NCI-H774 (cell line): ENCODE measurements at places on chromosomes 6 and 20.

DNA sequence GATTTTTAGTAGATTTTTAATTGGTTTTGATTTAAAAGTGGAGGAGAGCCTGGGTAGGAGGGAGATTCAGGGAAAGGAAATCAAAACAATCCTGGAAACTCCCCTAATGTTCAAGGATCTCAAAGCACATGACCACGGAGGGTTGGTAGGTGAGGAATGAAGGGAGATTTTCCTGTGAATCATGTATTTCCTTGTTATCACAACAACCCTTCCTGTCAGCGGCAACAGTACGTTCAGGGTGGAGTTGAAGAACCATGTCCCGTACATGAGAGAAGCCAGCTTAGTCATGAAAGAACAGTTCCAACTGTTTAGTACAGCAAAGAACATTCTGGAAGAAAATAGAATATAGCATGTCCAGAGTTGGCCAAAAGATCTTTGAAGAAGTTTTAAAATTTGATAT, 79.4 kb upstream of the SCAF8 start:
- no peak for DNase-seq

GRCh38 chr20:4342609-4343008, 327.3 kb upstream of the RNF24 start:
- DNase-seq, result no peak

- DNase-seq, result no peak
Observed at GRCh38 chr6:72653026-72653425, 31.2 kb downstream of the KCNQ5 start.

GRCh38 chr6:40986364-40986763, 52.7 kb downstream of the UNC5CL start:
- no peak for DNase-seq

DNA sequence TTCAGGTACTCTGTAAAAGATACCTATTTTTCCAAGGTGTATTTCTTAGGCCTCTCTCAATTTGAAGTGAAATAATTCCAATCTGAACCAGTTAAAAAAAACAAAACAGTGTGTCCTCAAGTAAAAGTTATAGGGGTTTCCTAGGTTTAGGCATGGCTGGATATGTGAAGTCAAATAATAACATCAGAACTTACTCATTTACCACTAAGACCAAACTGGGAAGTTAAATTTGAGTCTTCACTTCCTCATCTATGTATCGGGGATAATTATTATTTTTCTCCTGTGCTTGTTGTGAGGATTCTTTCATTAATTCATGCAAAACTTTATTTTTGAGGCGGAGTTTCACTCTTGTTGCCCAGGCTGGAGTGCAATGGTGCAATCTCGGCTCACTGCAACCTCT, 86.2 kb upstream of the PTPRK start:
- no peak for DNase-seq

DNA sequence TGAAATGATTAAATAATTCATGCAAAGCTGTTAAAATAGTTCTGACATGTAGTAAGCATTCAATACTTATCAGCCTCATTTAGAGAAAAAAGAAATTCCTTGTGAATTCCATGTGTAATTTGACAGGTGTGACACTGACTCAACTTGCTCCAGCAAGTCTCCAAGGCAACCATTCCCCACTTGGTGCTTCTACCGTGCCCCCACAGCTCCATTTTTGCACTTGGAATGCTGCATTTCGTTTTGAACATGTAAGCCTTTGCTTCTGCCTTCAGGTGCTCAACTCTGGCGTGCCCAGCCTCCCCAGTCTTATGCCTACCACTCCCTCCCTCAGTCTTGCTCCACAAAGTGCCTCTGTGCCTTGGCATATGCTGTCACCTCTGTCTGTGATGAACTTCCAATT, 760.6 kb upstream of the CHD6 start:
- no peak for DNase-seq

DNA sequence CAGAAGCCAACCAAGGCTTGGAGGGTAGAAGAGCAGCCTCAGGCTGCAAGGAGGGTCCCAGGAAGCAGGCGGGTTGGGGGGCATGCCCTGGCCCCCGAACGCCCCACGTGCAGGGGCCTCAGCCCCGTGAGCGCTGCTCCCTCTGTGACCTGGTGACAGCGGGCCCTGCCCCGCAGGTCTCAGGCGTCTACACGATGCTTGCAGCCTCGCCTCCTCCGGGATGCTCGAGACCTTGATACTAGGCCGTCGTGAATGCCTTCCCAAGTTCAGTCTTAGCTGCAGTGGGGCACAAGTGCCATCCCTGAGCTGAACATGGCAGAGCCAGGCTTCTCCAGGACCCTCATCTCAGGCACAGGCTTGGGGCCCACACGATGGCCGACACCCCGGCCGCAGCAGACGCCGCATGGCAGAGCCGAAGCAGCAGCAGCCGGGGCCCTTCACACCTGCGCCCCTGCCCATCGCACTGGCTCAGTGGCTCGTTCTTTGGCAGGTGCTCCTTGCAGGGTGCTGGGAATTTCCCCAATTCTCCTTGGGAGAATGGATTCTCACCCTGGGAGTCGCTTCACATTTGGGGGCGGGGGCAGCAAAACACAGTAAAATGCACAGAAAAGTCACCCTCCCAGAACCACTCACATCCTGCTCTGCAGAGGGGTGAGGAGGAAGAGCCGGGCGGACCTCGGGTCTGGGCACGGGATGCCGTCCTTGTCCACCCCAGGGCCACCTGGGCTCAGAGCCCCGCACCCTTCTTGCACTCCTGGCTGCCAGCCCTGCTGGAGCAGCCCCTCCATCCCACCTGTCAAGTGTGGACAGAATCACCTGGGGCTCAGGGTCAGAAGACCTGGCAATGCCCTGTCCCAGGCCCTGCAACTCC, 161.8 kb downstream of the DLL1 start:
- DNase-seq, result no peak

GRCh38 chr6:22024973-22025467, 271.8 kb downstream of the PRL start:
- DNase-seq, result no peak

DNA sequence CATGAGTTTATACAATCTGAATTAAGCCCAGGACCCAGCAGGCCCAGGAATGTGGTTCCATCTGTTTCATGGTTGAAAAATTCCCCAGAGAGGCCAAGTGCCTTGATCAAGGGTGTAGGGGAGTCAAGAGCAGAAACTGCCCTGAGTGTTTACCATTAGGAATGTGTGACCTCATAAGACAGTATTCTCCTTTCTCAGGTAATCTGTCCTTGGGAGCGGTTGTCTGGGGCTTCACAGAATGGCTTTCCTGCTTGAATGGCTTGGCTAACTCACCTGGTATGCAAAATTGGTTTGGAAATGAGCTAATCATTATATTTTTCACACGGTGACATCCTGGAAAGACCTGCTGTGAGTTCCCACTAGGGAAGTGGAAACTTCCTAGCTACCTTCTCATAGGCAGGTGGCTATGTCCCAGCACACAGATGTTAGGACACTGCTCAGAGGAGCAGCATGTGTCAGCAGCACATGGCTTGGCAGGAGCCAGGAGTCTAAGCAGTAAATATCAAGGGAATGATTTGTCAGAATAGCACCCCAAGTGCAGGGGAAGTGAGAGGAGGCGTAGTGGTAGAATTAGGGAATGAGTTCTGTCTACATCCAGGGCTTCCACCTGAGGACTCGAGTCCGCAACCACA, 17.7 kb downstream of the CLIC5 start:
- no peak for DNase-seq

- DNase-seq, result peak; percentile 16
Observed at GRCh38 chr6:7562769-7563168, 21.3 kb downstream of the DSP start.

DNA sequence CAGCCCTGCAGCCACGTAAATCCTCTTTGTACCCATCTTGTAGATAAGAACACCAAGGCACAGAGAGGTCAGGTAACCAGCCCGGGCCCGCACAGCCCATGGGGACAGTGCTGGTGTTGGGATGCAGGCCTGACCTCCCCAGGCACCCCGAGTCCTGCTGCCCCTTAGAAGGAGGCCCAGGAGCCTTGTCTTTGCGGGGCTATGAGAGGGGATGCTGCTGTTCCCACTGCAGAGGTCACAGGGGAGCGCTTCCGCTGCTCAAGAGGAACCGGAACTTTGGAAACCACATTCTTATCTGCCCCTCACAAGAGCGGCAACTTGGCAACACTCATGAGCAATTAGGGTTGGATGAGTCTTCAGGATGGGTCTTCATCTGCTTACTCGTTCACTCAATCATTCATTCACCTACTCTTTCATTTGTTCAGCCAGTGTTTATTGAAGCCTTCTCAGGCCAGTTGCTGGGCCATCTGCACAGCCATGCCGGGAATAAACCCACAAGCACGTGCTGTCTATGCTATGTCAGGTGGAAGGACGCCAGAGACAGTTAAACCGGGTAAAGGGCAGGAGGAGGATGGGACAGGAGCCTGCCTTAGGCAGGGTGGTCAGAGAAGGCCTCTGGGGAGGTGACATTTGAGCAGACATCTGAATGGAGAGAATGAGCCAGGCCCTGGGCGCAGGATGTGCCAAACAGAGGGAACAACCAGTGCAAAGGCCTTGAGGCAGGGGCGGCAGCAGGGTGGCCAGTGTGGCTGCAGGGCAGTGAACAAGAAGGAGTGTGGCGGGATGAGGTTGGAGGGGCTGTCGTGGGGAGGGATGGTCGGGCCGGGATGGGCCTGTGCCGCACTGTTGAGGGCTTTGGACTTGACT, 60.8 kb downstream of the RBM38 start:
- DNase-seq, result no peak

DNA sequence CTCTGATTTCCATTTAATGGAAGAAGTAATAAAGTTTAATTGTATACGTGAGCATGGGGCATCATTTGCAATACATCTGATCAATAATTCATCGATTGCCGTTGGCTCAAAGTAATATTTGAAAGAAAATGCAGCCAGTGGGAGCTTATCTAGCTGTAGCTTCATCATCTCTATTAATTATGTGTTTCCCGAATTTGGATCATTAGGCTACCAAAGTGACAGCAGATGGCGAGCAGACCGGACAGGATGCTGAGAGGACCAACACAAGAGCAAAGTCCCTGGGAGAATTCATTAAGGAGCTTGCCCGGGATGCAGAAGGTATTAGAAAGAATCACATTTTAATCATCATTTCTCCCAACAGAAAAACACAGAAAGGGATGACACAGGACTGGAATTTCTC, 327.1 kb downstream of the ARHGAP18 start:
- no peak for DNase-seq

DNA sequence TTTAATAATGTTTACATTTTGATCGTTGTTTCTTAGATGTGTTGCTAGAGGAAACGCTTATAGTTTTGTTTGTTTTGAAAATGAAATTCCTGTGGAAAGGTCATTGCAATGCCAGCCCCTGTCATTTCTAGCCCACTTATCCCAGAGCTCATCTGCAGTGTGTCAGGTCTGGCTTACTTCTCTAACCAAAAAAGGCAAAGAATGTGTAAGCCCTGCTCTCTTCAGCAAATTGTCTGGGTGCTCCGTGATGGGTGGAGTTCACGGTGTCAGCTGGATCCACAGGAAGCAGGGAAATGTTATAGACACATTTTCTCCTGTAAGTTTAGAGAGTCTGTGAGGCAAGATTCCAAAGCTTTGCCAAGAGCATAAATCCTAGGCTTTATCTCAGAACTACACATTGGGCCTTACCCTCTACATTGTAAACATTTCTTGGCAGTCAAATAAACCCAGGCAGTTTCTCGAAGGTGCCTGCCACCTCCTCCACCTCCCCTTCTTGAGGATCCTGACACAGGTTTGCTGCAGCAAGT, 50.9 kb downstream of the RPRD1B start:
- DNase-seq, result no peak

- no peak for DNase-seq
Observed at GRCh38 chr6:85275338-85275985, 174.4 kb upstream of the NT5E start.

DNA sequence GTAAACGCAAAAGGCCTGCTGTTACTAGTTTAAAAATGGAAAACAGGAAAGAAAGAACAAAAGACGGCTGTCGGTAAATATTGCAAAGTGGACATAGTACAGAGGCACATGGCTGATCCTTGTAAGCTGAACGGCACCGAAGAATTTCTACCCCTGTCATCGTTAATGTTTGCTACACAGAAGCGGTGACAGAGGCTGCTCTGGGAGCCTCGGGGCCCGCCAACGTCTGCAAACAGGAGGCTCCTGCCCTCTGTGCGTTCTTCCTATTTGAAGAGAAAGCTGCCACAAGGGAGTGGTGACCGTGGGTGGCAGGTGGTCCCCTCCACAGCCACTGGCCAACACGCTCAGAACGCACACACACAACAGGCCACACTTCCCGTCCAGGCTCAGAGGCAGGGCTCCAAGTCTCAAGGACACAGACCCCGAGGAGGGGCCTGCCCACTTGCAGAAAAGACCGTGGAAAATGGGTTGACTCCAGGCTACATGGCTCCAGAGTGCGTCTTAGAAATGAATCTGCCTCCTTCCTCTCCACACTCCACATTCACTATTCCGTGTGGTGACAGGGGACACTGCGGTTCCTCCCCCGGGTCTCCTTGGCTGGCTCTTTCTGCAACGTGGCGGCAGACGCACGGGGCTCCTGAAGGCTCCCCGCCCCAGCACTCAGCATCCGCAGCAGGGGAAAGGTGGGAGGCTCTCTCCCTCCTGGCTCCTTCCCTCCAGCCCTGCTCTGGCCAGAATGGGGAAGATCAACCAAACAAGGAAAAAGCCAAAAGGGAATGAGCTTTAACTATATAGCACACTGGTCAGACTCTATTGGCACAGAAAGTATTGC, 64.5 kb downstream of the GMPR start:
- peak; percentile 18 for DNase-seq

DNA sequence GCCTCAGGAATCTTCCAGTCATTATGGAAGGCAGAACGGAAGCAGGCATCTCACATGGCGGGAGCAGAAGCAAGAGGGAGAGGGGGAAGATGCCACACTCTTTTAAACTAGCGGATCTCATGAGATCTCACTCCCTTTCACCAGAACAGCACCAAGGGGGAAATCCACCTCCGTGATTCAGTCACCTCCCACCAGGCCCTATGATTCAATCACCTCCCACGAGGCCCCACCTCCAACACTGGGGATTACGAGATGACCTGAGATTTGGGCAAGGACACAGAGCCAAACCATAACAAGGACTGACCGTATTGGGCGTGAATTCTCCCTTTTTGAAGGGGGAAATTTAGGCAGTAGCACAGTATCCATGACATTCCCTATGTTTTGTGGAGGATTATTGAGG, 88.8 kb downstream of the TMEM170B start:
- DNase-seq, result no peak

- no peak for DNase-seq
Observed at GRCh38 chr6:32665661-32666060, 796 bp downstream of the HLA-DQB1 start.
